ENCODE measurements at places on chromosomes 2 and 18.

DNA sequence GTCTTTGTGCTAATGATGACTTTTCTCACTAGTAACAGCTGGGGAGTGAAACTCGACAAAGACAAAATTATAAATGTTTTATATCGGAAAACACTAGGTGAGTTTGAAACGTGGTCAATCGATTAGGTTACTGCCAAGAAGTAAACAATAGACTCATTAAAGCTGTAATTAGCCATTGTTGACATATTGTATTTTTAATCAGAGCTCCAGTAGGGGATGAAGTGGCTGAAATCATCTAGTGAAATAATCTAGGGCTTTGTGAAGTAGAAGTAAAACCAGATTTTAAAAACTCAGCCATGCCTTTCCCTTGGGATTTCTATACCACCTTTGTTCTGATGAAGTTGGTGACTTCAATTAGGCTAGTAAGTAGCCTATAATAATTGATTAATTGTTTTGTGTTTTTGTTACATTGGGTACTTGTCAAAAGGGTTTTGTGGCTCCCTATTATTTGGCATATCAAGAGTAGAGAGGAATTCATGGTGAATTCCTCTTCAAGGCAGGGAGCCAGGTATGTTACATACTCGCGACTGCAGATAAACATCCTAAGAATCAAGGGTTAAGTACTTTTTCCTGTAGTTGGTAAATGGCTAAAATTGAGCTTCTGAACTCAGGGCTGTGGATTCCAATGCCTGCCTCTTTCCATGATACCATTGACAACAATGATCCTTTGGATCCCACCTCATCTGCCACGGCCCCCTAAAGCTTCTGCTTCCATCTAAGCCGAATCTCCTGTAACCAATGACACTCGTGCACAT is 31.6 kb downstream of the RAB27B start:
- DNase-seq: no peak

- DNase-seq: no peak
Measured at GRCh38 chr2:51424418-51424817, 392.5 kb upstream of the NRXN1 start.

DNA sequence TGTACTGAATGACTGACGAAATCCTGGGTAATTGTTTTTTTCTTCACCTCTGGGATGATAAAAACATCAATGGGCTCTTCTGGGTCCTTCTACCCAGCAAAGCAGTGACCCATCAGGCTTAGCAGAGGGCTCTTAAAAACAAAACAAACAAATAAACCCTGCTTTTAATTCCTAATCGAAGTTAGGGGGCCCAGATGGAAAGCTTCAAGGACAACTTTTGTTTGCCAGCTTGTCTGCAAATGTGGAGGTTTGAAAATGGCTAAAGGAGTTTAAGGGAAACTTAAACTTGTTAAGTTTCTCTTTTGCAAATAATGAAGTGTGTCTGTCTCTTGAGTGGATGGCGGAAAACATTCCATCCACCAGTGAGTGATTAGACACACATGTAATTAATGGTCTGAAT is 327.2 kb downstream of the SATB2 start:
- DNase-seq: no peak

DNA sequence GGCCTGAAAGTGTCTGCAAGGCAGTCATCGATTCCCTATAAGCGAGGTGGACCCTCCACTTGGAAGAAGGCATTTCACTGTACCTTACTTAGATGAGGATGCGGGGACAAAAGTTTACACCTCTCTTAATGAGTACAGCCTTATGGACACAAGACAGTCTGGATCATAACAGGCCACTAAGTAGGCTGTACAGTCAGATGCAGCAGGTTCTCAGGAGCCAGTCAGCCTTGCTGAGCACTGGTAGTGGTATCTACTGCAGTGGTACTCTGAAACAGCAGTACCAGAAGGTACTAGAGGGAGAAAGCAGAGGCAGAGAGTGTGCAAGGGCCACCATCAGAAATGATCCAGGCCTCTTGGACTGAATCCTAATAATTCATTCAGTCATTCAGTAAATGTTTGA is 77.6 kb downstream of the KCMF1 start:
- no peak for DNase-seq

- DNase-seq: no peak
Measured at GRCh38 chr18:26480897-26481795, 67.2 kb downstream of the KCTD1 start.

DNA sequence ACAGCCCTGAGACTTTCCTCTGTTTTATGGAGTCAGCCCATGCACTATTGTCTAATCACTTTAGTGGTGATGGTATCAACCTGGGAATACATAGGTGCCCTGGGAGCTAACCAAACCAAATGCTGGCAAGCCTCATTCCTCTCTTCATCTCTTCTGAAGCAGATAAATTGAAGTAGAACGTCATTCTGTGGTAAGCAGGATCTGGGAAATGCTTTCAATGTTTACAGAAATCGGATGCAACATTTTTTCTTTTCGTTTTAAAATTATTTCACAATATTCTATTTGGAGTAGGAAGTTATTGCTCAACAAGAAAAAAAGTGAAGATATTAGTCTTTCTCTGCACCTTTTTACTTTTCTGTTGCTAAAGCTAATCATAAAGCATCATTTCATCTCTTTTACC is 114.2 kb downstream of the RBMS1 start:
- DNase-seq: no peak

GRCh38 chr2:189142893-189143759 is 36.4 kb downstream of the COL5A2 start:
- DNase-seq: peak; percentile 27

DNA sequence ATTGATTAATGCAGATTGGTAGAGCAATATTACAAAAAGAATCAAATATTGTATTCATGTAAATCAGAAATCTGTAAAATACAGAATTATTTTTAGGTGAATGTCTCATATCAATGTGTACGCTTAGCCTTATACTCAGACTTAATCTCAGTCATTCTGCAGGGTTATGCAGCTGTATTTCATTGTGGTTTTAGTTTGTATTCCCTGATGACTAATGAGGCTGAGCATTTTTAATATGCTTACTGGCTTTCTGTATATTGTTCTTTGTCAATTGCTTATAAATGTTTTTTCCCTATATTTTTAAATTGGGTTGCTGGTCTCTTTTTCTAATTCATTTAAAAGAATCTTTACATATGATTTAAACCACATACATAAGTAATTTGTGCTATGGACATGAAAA is 50.1 kb downstream of the CDH19 start:
- DNase-seq: no peak

DNA sequence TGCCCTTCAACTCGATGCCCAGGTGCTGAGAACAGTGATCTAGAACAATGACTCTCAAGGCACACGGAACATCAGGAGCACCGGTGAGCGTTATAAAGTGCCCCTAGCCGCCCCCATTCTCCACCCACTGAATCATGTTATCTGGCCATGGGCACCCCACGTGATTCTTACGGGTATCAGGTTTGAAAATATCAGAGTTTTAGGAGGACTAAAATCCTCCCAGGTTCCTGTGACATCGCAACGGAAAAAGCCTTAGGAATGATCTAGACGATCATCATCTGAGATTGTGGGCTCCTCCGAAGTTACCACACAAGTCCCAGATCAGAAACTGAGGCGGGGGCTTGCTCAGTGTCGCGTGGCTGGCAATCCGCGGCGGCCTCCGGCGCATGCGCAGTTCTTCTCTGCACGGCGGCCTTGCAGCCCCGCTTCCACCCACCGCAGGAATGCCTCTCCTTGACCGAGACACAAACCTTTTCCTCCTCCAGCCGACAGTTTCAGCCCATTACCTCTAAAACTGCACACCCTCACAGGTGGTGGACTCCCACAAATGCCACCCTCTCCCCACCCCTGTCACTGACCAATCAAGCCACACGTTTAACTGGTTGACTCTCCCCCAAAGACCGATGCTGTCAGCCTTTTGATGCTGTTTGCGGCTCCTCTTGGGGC is 5.8 kb upstream of the MRPL33 start:
- peak; percentile 21 for DNase-seq

DNA sequence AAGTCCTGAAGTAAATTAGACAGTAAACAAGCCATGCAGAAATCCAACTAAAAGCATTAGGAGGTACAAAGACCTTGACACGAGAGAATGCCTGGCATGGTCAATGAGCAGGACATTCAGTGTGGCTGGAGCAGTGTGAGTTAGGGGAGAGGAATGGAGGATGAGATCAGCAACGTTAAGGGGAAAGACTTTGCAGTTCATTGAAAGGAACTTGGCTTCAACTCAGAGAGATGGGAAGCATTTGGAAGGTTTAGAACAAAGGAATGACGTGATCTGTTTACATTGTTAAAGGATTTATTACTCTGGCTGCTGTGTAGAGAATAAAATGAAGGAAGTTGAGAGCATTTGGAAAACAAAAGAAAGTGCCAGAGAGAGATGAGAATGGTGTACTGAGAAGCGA is 621.3 kb downstream of the XIRP2 start:
- no peak for DNase-seq

- DNase-seq: no peak
Measured at GRCh38 chr2:218291318-218292047, 820 bp downstream of the TMBIM1 start.

- no peak for DNase-seq
Measured at GRCh38 chr2:119441376-119442225, 9.9 kb downstream of the TMEM37 start.

DNA sequence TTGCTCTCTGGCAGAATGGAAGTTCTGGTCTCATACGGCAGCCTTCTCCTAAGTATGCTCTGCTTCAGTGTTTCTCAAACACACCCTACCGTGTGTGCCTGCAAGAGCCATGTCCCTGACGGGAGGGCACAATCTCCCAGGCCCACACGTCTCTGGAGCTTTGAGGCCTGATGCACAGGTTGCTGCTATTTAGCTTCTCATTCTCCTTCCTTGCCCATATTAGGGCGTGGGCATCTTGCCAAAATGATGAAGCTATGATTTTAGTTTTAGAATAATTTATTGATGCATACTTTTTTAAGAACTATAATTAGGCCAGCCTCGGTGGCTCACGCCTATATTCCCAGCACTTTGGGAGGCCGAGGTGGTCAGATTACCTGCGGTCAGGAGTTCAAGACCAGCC is 107.9 kb downstream of the RNF144A start:
- DNase-seq: no peak

GRCh38 chr18:53887447-53887846 is 337.0 kb downstream of the MBD2 start:
- no peak for DNase-seq

GRCh38 chr18:26135548-26135947 is 1.9 kb downstream of the PSMA8 start:
- DNase-seq: no peak

GRCh38 chr2:109128616-109129355 is at the start of gene SH3RF3:
TSS of gene SH3RF3 (plus strand) at chr2:109129205.
- no peak for DNase-seq

DNA sequence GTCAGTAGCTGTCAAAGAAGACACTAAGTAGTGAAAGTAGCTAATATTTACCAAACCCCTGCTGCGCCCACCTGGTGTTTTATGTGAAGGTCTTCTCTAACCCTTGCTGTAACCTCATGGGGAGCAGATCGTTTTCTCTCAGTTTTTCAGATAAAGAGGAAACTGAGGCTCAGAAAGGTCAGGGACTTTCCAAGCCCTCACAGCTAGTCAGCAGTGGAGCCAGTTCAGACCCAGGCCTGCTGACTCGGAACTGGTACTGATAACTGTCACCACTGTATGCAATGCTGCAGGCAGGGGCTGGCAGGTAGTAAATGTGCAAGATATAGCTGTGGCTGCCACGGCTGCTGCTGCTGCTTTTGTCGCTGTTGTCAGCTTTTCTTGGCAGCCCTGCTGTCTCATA is 69.1 kb downstream of the LRRFIP1 start:
- DNase-seq: no peak

- DNase-seq: no peak
Measured at GRCh38 chr2:14385043-14385442, 247.5 kb upstream of the LRATD1 start.

- DNase-seq: no peak
Measured at GRCh38 chr2:85795331-85796045, 41.7 kb downstream of the ATOH8 start.

DNA sequence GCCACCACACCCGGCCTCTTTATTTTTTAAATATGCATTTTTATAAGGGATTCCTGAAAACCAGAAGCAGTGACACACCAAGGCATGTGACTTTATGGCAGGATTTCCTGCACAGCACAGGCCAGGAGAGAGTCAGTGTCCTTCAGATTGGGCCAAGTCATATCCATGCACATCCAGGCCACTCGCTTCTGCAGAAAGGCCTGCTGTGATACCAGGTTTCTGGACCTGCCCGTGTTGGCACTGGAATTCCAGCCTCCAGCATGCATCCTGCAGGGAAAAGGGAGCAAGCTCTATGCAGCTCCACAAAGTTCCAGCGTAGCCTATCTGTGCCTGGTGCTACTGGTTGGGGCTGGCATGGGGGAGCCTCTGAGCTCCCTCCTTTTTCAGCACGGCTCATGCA is 36.8 kb downstream of the MEX3C start:
- DNase-seq: no peak

DNA sequence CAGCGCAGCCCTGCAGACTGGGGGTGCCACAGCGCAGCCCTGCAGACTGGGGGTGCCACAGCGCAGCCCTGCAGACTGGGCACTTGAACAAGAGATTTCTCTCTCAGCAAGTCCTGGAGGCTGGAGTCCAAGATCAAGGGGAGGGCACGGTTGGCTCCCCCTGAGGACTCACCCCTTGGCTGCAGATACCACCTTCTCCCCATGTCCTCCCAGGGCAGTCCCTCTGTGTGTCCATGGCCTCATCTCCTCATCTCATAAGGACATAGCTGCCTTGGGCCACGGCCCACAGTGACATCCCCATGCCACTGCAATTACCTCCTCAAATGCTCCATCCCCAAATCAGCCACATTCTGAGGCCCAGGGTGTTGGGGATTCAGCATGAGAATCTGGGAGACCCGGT is 98.2 kb downstream of the TPO start:
- no peak for DNase-seq

GRCh38 chr2:166240387-166241313 is 112.8 kb upstream of the SCN1A start:
- DNase-seq: no peak

- DNase-seq: no peak
Measured at GRCh38 chr2:31980674-31981356, 30.0 kb downstream of the MEMO1 start.

GRCh38 chr2:104862058-104862941 is 8.4 kb downstream of the POU3F3 start:
- DNase-seq: no peak

- DNase-seq: no peak
Measured at GRCh38 chr2:234495251-234496054, 1.4 kb downstream of the ARL4C start.

DNA sequence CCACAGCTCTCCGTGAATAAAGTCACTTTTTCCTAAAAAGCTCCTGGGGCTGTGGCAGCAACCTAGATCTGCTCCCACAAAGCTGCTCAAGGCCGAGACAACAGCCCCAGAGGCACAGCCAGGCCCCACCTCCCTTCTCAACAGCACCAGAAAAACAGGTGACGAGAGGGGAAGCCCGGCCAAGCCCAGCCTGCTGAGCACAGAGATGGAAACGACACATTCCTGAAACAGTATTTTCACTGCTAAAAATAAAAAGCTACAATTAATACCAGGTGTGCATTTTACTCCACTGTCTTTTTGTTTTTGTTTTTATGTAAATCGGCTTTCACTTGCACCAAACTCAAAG is 199.3 kb downstream of the HDAC4 start:
- DNase-seq: no peak

- DNase-seq: no peak
Measured at GRCh38 chr18:50298443-50299284, 11.2 kb upstream of the CXXC1 start.

GRCh38 chr2:95526360-95527341 is 42.1 kb upstream of the TRIM43B start:
- peak; percentile 53 for DNase-seq

GRCh38 chr2:85504778-85505261 is 34.1 kb upstream of the MAT2A start:
- DNase-seq: no peak

- DNase-seq: no peak
Measured at GRCh38 chr2:113232740-113233139, 46.0 kb downstream of the PAX8 start.

GRCh38 chr2:213764849-213765248 is 480.6 kb downstream of the SPAG16 start:
- DNase-seq: no peak

All from stimulated activated CD4-positive, alpha-beta T cell treated with anti-CD3 and anti-CD28 coated beads, TNF-alpha, amount 100 ng/mL, for 24 hours (primary cell).